ENCODE measurements at places on chromosomes 13 and 19.

- DNase-seq = no peak
These were observed 11.4 kb downstream of the SBK2 start for GRCh38 chr19:55525289-55526101.

GRCh38 chr19:14941189-14941588 is at the start of gene OR7C2:
OR7C2 (plus strand) TSS chr19:14941489; CDS start chr19:14941489, 0 bp downstream.
- no peak for DNase-seq

DNA sequence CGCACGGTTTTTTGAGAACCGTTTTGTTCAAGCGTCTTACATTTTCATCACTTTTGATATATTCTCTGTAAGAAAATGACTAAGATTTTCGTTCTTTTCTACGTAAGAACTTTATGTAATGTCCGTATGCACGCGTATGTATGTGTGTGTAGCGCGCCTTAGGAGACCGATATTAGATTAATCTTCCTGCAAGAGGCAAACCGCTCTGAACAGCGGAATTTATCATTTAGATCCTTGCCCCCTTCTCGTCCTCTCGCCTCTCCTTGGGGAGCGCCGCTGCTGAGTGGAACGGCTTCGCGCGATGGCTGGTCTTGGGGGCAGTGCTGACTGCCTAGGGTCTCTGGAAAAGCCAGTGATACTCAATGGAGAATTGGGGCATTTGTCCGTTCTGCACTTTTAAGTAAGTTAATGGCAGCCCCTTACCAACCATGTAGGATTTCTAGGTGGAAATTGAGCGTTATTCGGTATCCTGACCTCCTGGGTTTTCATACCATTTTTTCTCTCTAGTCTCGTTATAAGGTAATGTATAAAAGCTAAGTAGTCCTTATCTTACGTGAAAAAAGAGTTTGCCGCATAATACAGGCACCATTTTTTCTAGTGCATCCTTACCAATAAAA is 4.7 kb downstream of the MAB21L1 start:
- DNase-seq = no peak

DNA sequence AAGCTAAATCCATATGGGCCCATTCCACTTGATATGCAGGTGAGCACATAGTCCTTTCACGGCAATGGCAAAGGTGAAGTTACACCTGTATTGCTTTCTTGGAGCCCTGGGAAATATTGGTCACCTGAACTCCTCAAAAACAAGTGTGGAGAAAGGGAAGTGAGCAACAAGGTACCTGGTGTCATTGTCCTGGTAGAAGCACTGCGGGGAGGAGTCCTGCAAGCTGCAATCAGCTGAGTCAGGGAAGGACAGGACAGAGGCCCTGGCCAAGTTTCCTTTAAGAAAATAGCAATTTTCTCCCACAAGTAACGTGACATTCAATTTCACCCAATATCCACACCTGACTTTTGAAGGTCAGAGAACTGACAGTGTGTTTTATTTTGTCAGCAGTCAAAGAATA is 389.1 kb downstream of the IRS2 start:
- no peak for DNase-seq

- no peak for DNase-seq
These were observed 44.5 kb downstream of the RUBCNL start for GRCh38 chr13:46342538-46342937.

DNA sequence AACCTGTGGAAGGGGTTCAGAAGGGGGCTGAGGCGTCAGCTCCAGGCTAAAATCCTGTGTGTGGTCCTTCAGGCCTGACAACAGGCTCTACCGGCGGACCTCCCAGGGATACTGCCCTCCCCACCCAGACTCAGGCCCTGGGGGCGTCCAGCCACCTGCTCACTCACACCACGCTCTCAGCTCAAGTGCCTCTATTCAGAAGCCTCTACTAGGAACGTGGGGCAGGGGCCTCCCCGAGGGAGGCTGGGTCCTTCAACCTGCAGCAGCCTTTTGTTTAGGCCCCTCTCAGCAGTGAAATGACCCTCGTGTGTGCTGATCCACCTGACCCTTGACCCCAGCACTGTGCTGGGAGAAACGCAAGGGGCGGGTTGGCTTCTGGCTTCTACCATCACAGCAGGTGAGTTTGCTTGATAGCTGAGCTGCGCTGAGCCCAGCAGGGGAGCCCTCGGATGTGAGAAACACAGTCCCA is 10.6 kb downstream of the PLPP2 start:
- DNase-seq = no peak

DNA sequence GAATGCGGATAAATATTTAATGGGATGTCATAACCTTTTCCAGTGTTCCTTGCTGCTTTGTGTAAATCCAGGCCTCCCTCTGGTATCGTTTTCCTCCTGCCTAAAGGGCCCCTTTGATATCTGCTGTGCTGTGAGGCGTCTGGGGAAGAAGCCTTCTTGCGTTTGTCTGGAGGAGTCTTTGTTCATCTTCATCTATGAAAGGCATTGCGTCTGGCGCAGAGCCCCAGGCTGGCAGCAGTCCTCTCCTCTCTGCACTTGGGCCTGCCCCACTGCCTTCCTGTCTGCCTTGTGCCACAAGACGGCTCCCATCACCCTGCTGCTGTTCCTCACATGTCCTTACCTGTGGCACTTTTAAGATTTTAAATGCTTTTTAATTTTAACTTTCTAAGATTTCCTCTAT is 9.8 kb downstream of the PROZ start:
- DNase-seq = no peak

DNA sequence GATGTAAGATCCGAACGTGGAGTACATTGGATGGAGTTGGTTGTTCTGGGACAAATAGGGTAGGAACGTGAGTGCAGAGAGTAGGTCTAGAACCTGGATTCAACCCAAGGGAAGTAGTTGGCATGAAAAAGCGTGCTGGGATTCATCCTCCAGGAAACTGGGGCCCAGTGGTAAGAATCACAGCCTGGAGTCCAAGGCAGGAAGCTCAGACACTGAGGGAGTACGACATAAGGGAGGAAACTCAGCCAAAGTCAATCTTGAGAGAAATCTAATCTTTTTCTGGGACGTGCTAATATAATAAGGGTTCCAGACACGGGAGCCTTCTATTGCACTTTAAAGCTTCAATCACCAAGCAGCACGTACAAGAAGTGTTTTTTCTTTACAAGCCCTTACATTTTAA is 46.4 kb downstream of the DLEU7 start:
- no peak for DNase-seq

DNA sequence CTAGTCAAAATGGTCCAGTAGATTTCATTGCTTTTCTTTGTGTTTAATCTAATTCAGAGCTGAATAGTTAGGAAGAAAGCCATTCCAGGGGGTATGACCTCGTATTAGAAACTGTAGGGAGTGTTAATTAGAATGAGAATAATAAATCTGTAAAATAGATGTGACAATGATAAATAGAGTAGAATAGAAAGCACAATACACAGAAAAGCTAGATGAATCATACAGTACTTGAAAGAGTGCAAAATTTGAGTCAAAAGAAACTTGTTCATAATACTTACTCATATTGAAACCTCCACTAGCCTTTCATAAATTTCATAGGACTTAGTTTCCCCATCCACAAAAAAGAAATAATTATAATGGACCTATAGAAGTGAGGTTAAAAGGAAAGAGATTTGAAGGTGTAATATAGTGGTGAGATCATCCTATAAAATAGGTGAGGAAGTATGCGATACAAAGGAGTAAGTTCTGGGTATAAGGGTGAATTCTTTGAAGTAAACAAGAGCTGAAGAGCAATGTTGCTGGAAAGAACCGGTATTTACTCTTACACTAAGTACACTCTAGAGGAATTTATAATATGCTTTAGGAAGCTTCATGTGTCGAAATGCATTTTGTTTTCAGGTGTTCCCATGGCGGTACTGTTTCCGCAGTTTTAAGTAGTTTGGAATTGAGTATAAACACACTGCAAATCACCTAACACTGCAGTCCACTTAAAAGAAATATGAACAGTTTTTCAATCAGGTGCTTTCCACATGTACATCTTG is 21.9 kb downstream of the PCDH17 start:
- no peak for DNase-seq

- no peak for DNase-seq
These were observed 463 bp upstream of the TSC22D1 start for GRCh38 chr13:44576351-44577235.

DNA sequence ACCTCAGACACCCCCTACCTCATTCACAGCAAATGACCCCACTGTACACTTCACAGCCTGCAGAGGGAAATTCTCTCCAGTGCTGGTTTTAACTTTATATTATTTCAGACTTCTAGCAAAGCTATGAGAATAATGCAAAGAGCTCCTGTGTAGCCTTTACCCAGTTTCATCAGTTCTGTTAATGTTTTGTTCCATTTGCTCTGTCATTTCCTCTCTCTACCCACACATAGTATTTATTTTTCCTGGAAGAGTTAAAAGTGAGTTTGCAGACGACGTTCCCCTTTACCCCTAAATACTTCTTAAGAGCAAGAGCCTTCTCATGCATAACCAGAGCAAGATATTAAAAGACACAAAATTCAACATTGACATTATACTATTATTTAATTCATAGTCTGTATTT is 49.9 kb upstream of the ADGRE1 start:
- DNase-seq = no peak

DNA sequence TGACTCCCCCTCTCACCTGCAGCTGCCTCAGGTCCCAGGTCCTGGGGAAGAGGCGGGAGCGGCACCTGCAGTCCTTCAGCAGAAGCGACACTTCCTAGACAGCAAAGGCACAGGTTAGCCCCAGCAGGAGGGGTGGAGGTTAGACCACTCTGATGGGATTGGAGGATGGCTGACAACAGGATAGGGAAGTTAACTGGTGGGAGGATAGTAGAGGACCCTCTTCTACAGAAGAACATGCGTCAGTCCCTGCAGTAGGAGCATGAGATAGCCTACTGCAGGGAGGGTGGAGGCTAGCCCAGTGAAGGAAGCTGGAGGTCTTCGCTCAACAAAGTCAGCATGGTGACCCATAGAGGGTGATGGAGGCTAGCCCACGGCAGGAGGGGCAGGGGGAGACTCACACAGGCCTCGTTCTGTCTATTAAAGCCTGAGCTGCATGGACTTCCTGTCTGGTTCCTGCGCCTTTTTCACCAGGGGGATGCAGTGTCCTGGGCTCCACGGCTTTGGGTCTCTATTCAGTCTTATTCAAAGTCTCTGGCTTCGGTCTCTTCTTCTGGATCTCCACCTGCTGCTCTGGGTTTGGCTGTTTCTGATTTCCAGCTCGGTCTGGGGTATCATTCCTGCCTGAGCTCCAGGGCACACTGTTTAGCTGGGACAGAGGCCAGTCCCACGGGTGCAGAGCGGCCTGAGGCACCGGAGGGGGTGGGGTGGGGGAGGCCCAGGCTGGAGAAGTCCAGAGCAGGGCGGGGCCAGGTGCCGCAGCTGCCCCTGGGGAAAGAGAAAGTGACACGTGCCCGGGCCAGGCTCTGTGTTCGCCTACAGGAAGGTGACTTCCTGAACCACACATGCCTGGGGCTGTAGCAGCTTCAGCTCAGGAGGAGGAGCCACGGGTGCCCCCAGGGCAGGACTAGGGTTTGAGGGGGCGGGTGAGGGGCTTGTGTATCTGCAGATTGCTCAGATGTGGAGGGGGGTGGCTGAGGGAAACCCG is 7.3 kb downstream of the IFNL3 start:
- peak; percentile 2 for DNase-seq

- peak; percentile 79 for DNase-seq
These were observed 3.9 kb downstream of the TMEM147 start for GRCh38 chr19:35549174-35549788.

GRCh38 chr13:97761796-97762540 is 191.5 kb upstream of the IPO5 start:
- no peak for DNase-seq

- no peak for DNase-seq
These were observed 95.2 kb downstream of the PCCA start for GRCh38 chr13:100184095-100184494.

DNA sequence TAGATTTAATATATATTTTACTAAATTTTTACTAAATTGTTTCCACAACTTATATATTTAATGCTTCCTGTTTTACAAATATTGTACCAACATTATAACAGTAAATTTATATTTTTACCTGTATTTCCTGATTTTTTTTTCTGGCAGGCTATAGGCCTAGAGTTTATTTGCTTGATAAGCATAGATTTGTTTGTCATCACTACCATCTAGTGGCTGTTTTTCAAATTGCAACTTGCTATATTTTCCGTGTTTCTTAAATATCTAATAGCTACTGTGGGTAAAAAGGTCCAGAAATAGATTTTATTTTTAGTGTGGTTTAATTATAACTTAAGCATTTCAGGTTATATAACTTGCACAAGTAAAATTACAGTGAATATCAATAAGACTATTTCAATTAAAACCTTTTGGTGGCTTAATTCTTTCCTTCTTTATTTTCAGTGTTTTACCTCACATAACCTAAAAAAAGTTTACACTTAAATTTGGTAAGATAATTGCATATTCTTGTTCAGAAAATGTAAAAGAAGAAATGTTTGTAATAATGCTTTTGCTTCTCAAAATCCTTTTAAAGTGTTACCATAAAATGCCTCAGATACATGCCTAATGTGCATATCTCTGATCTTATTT is 60.6 kb downstream of the NDFIP2 start:
- DNase-seq = peak; percentile 52

GRCh38 chr19:2774083-2774679 is 8.9 kb downstream of the SGTA start:
- no peak for DNase-seq

DNA sequence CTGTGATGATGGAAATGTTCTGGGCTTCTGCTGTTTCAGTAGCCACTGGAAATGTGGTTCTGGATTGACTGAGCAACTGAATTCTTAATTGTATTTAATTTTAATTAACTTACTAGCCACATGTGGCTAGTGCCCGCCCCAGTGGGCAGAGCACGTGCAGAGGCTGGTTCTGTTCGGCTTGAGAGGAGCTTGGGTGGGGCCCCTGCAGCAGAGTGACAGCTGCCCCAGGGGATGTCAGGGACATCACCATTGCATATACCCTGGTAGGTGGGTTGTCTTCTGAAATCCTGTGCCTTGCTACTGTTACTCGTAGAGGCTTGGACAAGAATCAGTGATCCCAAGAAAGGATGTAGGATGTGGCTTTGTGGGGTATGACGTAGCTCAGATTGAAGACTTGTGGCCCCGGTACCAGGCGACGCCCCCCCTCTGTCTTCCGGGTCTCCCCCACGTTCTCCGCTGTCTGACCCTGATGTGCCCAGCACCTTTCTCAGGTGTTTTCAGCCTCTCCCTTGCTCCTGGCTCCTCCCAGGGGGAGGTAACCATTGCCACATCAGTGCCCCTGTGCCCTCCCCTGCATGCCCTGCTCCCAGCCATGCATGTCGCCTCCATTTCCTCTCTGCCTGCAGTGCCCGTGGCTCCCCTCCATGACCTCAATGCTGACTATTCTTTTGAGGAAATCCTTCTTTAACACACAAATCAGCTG is 102.6 kb upstream of the RNF113B start:
- DNase-seq = peak; percentile 69

GRCh38 chr19:5434970-5435641 is 20.1 kb upstream of the ZNRF4 start:
- DNase-seq = no peak

GRCh38 chr13:36157480-36157879 is 26.3 kb upstream of the DCLK1 start:
- DNase-seq = no peak
